ENCODE measurements at places on chromosomes 16 and 17. TPM values are rescaled to one million over a fixed set of nuclear protein-coding genes. Genes with fewer than 3 reads are reported as not detected.

GRCh38 chr17:57418463-57419246 is 162.3 kb downstream of the MSI2 start:
- no peaks in the 10 kb centered on the region for H3K27me3 ChIP-seq
- H3K4me3 ChIP-seq = no peak overlapping the region

DNA sequence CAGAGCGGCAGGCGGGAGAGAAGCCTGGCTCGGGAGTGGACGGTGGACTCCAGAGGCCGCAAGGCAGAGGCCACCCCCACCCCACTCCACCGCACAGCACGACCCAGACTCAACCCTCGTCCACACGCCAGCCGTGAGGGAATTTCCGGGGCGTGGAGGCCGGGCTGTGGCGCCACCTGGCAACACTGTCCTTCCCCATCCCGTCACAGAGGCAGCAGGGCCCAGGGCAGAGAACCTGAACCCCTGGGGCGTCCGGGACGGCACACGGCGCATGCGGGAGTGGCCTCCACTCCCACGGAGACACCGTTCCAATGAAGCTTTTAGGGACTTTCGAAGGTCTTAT is 23.5 kb downstream of the GNPTG start:
- H3K4me3 ChIP-seq = no peak overlapping the region
- no peak for DNase-seq
- peaks cover 12% of the 10 kb centered on the region for H3K4me1 ChIP-seq
- H3K27ac ChIP-seq = peak overlapping the region; percentile 81

GRCh38 chr16:31105677-31106213 is 2.4 kb upstream of the BCKDK start:
- peaks cover 15% of the 10 kb centered on the region for H3K36me3 ChIP-seq
- DNase-seq = peak; percentile 86
- H3K4me3 ChIP-seq = no peak overlapping the region
- H3K4me1 ChIP-seq = peaks cover 22% of the 10 kb centered on the region

GRCh38 chr16:87733190-87733589 is 32.6 kb downstream of the KLHDC4 start:
- no peaks in the 10 kb centered on the region for H3K4me1 ChIP-seq
- peaks cover 27% of the 10 kb centered on the region for H3K36me3 ChIP-seq

DNA sequence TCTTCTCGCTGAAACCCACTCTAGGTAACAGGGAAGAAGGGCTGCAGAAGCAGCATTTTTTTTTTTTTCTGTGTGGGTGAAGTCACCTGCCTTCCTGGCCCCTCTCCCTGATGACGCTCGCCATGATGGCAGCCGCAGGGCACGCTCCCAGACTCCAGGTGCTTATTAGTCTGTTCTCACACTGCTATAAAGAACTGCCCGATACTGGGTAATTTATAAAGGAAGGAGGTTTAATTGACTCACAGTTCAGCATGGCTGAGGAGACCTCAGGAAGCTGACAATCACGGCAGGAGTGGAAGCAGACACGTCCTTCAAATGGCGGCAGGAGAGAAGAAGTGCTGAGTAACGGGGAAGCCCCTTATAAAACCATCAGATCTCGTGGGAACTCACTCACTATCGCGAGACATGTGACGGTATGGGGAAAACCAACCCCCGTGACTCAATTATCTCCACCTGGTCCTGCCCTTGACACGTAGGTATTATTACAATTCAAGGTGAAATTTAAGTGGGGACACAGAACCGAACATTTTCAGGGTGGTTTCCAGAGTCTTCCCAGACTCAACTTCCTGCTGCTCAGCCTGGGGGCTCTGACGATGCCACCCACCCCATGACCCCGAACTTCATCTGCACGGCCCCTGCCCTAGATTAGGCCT is 34.9 kb upstream of the NLRP1 start:
- H3K4me3 ChIP-seq = no peak overlapping the region
- H3K27me3 ChIP-seq = peaks cover 21% of the 10 kb centered on the region

Gene CDR2L
- 4.1 TPM for polyA plus RNA-seq
